ENCODE measurements at places on chromosomes 1 and 21.

DNA sequence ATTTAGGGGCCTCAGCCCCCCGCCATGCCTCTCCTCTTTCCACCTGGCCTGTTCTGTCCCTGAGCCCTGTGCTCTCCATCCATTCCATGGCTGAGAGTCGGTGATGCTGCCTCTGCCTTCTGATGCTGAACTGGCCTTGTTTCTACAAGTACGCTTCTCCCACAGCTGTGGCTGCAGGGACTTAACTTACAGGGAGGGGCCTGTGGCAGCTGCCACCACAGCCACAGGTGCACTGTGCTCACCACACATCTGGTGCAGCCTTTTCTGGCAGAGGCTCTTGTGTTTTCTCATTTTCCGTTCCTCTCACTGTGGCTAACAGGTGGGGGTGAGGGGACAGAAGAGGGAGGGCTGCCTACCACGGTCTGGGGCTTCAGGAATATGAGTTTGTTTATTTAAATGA lies 4.2 kb downstream of the FMO1 start:
- no peak for DNase-seq

GRCh38 chr1:1053022-1053421 lies 21.1 kb downstream of the RNF223 start:
- no peak for DNase-seq

GRCh38 chr1:174448531-174448883 lies 743 bp downstream of the GPR52 start:
- DNase-seq = no peak

DNA sequence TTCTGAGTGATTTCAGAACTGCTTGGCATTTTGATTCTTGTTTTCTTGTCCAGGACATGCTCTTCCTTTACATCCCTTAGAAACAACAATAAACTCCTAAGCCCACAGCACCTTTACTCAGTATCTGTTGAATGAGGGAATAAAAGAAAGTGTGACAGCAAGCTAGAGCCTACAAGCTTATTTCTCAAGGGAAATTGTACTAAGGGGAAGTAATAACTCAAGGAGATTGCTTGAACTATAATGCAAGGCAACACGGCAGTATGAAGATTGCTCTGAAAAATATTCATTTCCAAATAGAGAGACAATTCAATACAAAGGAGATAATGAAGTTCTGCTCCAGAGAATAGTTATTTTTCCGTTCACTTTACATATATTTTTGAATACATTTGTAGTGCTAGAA lies 6.5 kb downstream of the OR6P1 start:
- DNase-seq = no peak

GRCh38 chr1:40634901-40635655 lies 30.4 kb downstream of the RIMS3 start:
- DNase-seq = no peak

- no peak for DNase-seq
Observed at GRCh38 chr1:56512724-56513494, 66.5 kb downstream of the PLPP3 start.

- DNase-seq = no peak
Observed at GRCh38 chr1:162302306-162303003, 74.2 kb downstream of the SPATA46 start.

DNA sequence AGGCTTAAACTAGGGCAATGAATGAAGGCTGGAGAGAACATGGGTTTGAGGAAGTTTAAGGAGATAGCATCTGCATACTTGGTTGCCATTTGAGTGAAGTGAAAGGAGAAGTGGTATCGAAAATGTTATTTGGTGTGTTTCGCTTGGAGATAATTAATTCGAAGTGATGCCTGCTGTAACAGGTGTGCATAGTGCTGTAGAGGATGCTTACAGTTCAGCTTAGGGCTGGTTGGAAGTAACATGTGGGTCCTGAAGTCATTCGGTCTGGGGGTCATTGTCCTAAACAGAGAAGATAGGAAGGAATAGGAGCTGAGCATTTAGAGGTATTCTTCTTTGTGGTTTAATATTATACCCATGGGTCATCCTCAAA lies 301 bp upstream of the NUDT17 start:
- no peak for DNase-seq

- no peak for DNase-seq
Observed at GRCh38 chr1:46621930-46622329, 5.3 kb upstream of the MOB3C start.

- no peak for DNase-seq
Observed at GRCh38 chr1:30693822-30694221, 29.6 kb downstream of the MATN1 start.

GRCh38 chr1:117365350-117366176 lies 1.7 kb upstream of the MAN1A2 start:
- DNase-seq = no peak

DNA sequence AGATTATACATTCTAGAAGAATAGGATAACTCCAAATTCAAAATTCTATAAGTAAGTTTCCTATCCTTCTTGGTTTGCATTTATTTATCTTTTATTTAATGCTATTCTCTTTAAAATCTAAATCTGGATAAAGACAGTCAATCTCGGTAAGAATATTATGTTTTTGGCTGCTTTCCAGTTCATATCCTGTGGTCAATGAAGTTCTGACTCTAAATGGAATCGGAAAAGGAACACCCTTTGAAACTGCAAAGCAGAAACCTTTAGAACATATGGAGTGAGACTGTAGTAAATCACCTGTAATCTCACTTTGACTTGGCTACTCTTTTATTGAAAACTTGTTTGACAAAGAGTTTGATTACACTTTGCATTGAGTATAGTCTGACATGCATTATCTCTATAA lies 85.2 kb downstream of the KIFAP3 start:
- DNase-seq = no peak
